ENCODE measurements at places on chromosomes 5 and 9. TPM values are rescaled to one million over a fixed set of nuclear protein-coding genes. Genes with fewer than 3 reads are reported as not detected.

SLCO6A1 gene
- polyA plus RNA-seq = not detected

OCLN gene
- polyA plus RNA-seq = 0.08 TPM

- no peak overlapping the region for H3K27ac ChIP-seq
- H3K4me1 ChIP-seq = no peaks in the 10 kb centered on the region
- H3K36me3 ChIP-seq = peaks cover 5% of the 10 kb centered on the region
- no peak overlapping the region for H3K4me3 ChIP-seq
- DNase-seq = no peak
- H3K27me3 ChIP-seq = peaks cover 10% of the 10 kb centered on the region
Measured at GRCh38 chr5:17289681-17290539, 72.5 kb downstream of the BASP1 start.

- H3K4me3 ChIP-seq = no peak overlapping the region
- no peaks in the 10 kb centered on the region for H3K36me3 ChIP-seq
- DNase-seq = no peak
- peaks cover 11% of the 10 kb centered on the region for H3K27me3 ChIP-seq
- H3K27ac ChIP-seq = no peak overlapping the region
- H3K4me1 ChIP-seq = no peaks in the 10 kb centered on the region
Measured at GRCh38 chr9:38431116-38431515, 6.9 kb upstream of the IGFBPL1 start.

Data from immature natural killer cell (primary cell).